SJSA1 (cell line): ENCODE measurements at places on chromosomes 1 and 21.

DNA sequence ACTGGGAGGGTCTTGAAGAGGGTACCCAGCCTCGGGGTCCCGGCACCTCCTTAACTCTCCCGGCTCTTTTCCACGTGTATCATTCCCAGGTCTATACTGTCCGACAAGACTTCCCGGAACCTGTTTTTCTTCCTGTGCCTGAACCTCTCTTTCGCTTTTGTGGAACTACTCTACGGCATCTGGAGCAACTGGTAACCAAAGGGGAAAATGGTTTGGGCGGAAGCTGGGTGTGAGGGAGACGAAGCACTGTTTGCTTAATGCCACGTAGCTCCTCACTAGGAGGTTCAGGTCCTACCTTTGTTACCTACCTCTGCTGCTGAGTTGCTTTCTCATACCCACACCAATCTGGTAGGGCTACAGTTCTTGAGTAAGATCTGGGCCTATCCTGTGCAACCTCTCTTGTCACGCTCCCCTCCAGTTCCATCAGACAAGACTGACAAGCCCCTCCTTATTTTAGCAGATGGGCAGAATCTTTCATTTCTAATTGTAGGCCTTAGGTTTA, 642 bp downstream of the SLC30A7 start:
- peaks cover 13% of the 10 kb centered on the region for H3K4me1 ChIP-seq
- peak; percentile 60 for DNase-seq
- no peaks in the 10 kb centered on the region for H3K27me3 ChIP-seq
- peaks cover 25% of the 10 kb centered on the region for H3K36me3 ChIP-seq

DNA sequence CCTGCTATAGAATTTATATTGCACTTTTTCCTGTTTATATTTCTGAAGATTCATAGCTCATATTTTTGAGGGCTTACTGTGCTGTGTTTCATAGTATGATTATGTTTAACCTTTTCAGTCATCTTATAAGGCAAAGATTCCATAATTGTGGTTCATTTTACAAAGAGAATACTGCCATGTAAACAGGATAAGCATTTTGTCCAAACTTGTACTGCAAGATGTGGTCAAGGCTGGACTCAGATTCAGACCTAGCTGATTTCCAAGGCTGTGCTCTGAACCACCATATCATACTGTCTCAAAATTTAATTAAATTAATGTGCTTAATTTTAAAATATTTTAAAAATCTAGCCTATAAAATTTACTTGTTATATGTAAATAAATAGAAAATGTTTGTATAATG, 31.4 kb downstream of the STXBP3 start:
- peaks cover 57% of the 10 kb centered on the region for H3K36me3 ChIP-seq

DNA sequence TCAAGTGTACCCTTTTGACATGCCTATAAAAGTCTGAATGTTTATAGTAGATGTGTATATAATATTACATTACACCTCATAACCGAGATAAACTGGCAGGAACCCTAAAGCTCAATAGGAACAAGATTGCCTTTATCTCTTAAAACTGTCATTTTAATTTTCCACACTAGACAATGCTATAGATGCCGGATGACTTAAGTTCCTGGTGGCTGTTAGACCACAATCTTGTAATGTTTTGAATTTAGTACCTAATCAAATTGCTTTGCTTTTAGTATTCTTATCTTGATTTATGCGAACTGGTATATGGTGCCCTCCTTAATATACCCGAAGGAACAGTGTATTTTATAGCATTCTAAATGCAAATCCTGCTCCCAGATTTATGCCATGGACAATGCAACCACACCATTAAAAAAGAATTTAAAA, 1397.0 kb upstream of the ADGRL4 start:
- H3K36me3 ChIP-seq = no peaks in the 10 kb centered on the region
- H3K4me1 ChIP-seq = no peaks in the 10 kb centered on the region
- H3K4me3 ChIP-seq = no peak overlapping the region
- H3K27me3 ChIP-seq = no peaks in the 10 kb centered on the region

DNA sequence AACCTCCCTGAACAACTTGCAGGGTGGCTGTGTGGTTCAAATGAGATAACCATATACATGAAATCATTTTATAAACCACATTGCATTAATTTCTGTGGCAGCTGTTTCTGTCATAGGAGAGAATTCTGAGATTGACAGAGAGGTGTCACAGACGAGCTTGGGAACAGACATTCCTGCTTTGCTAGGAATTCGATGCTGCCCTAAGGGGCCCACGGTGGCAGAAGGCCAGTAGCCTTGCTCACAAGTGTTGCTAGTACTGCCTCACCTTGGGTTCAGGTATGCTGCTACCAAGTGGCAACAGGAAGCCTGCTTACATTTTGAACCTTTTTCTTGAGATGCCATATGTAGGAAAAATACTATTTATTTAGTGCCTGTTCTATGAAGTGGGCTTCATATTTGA, 13.4 kb downstream of the KCNA10 start:
- peaks cover 36% of the 10 kb centered on the region for H3K27me3 ChIP-seq
- DNase-seq = no peak
- H3K36me3 ChIP-seq = no peaks in the 10 kb centered on the region
- no peaks in the 10 kb centered on the region for H3K4me1 ChIP-seq

- H3K4me1 ChIP-seq = no peaks in the 10 kb centered on the region
- no peak overlapping the region for H3K4me3 ChIP-seq
- no peaks in the 10 kb centered on the region for H3K27me3 ChIP-seq
- DNase-seq = no peak
Observed at GRCh38 chr1:171834821-171835220, 6.5 kb upstream of the DNM3 start.

- no peak for DNase-seq
- peaks cover 24% of the 10 kb centered on the region for H3K27me3 ChIP-seq
- H3K4me3 ChIP-seq = no peak overlapping the region
- H3K27ac ChIP-seq = no peak overlapping the region
Observed at GRCh38 chr1:181312946-181313345, 170.4 kb upstream of the CACNA1E start.

DNA sequence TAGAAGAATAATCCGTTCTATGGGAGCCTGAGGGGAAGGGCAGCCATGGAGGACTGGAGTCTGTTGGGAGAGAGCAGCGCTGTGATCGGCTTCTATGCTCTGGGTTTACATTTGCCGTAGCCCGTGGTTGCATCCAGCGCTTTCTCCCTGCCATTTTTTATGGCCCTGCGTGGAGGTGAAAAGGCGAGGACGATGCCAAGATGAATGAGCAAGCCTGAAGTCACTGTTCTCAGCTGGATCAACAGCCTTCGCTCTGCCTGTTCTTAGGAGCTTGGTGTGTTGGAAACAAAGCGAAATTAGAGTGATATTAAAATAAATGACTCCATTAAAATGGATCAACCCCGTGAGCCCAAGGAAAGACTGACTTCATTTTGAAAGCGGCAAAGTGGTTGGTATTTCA, 120.2 kb downstream of the KCNJ6 start:
- H3K36me3 ChIP-seq = no peaks in the 10 kb centered on the region; the same call in 1 of the 2 replicates
- H3K4me3 ChIP-seq = no peak overlapping the region
- H3K27me3 ChIP-seq = no peaks in the 10 kb centered on the region
- H3K4me1 ChIP-seq = peaks cover 29% of the 10 kb centered on the region
- no peak overlapping the region for H3K27ac ChIP-seq
- DNase-seq = no peak

DNA sequence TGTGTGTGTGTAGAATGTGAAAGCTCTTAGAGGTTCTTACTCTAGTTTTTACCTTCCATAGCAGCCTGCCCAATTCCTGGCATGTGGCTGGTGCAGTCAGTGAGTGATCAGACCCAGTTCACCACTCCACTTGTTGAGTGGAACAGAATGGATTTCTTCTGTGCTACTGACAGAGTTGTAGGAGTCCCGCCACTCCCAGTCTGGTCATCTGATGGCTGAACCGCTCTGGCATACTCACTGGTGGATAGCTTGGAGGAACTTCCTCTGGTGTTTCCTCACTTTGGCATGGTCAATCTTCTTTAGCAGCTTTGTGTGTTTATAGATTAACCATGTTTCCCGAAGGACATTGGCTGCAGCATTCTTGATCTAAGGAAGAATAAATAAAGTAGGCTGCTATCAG, 106.7 kb upstream of the ADAR start:
- no peak for DNase-seq
- no peaks in the 10 kb centered on the region for H3K36me3 ChIP-seq
- no peak overlapping the region for H3K4me3 ChIP-seq
- H3K27me3 ChIP-seq = no peaks in the 10 kb centered on the region; the same call in 1 of the 2 replicates
- no peaks in the 10 kb centered on the region for H3K4me1 ChIP-seq

DNA sequence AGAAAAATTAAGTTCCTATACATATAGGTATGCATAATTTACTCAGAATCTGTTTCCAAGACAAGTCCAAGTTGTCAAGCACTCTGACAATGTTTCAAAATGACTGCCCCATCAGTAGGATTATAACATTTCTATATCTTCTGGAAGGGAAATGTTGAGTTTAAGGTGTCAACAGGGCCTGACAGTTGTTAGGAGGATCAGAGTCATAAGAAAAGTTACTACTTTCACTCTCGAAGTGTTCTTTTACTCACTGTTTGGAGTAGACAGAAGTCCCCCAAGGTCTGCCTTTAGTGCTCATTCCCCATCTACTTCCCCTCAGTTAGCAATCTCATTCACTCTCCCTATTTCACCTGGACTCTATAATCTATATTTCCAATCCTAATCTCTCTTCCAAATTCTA, 20.6 kb upstream of the MAGI3 start:
- H3K27ac ChIP-seq = no peak overlapping the region
- DNase-seq = no peak
- no peaks in the 10 kb centered on the region for H3K27me3 ChIP-seq
- H3K36me3 ChIP-seq = no peaks in the 10 kb centered on the region
- no peaks in the 10 kb centered on the region for H3K4me1 ChIP-seq
- no peak overlapping the region for H3K4me3 ChIP-seq

DNA sequence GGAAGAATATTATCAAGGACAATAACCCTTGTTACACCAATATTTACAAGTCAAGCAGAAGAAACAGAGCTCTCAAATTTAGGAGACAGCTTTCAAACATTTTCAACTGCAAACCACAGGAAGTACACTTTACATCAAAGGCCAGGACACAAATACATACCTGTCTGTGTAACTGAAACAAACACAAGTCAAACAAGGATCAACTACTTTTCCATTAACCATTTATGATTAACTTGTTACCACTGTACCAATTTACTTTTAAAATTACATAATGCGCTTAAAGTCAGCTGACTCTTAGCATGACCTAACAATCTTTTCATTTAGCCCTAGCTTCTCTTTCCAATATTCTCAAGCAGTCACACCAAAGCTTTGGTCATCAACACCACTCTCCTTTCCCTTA, 43.5 kb downstream of the TRIM33 start:
- no peak overlapping the region for H3K4me3 ChIP-seq
- no peaks in the 10 kb centered on the region for H3K4me1 ChIP-seq
- H3K27me3 ChIP-seq = no peaks in the 10 kb centered on the region
- DNase-seq = no peak
- H3K36me3 ChIP-seq = no peaks in the 10 kb centered on the region

- no peaks in the 10 kb centered on the region for H3K27me3 ChIP-seq
- no peak overlapping the region for H3K4me3 ChIP-seq
- no peak overlapping the region for H3K27ac ChIP-seq
- no peaks in the 10 kb centered on the region for H3K4me1 ChIP-seq
- no peak for DNase-seq
Observed at GRCh38 chr1:55524006-55524405, 308.8 kb upstream of the USP24 start.

DNA sequence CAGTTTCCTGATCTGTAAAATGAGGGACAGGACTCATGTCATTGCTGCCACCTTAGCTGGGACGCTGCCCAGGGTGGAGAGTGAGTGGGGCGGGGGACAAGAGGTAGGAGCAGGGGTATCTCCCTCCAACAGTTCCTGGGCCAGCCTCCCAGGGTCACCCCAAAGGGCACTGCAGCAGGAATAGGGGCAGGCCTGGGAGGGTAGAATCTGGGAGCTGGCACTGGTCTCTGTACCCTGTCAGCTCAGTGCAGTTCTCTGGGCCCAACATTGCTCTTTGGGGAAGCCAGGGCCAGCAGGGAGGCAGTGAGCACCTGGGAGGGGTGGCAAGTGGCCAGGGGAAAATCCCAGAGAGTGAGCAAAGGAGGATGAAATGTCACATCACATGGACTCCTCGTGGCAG, 55.8 kb downstream of the ELK4 start:
- DNase-seq = no peak
- peaks cover 42% of the 10 kb centered on the region for H3K27me3 ChIP-seq
- no peaks in the 10 kb centered on the region for H3K4me1 ChIP-seq
- no peak overlapping the region for H3K4me3 ChIP-seq
- no peaks in the 10 kb centered on the region for H3K36me3 ChIP-seq
- no peak overlapping the region for H3K27ac ChIP-seq
